ENCODE measurements at places on chromosomes 7 and 10.

DNA sequence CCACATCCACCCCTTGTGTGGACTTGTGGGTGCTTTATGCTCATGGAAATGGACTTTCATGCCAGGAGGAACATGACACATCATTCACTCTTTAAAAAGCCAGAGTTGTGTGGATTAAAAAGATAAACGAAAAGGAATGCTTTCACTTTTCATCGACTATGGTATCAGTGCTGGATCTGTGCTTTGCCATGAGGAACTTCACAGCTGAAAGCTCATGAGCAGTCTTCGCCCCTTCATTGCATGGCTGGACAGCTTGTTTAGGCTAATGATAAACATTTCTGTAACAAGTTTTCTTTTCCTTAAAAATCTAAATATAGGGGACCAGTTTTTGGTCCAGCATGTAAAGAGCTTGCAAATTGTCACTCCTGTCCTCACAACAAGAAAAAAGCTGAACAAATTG is 173.6 kb upstream of the NPS start:
- DNase-seq: no peak

- DNase-seq: no peak
These were observed 124.0 kb downstream of the AOAH start for GRCh38 chr7:36600314-36600682.

DNA sequence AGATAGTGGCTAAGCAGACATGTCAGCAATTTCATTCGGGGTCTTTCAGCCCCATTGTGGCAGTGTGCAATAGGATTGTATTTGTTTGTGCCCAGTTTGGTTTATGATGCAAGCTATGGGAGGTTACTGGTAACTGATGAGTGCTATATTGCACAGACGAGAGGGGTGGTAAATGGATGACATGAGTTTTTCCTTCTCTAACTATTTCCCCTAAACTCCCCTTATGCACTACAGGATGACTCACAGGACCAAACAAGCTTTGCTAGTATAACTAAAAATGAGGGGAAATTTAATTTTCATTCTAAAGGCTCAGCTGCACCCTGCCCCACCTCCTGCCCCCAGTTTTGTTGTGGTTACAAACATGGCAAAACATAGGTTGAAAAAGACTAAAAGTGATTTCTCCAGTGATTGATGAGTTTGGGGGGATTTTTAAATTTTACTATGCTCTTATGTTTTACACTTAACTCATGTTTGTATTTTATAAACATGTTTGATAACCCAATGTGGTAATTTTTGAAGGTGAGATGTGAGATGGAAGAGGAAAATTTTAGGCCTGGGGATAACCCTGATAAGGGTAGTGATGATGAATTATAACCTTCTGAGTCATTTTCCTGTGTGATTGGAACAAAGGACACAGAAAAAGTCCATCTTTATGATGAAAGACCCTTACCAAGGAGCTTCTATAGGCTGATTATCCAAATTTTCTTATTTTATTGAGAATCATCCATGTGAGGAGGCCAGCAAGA is 60.8 kb upstream of the NAMPT start:
- DNase-seq: no peak

DNA sequence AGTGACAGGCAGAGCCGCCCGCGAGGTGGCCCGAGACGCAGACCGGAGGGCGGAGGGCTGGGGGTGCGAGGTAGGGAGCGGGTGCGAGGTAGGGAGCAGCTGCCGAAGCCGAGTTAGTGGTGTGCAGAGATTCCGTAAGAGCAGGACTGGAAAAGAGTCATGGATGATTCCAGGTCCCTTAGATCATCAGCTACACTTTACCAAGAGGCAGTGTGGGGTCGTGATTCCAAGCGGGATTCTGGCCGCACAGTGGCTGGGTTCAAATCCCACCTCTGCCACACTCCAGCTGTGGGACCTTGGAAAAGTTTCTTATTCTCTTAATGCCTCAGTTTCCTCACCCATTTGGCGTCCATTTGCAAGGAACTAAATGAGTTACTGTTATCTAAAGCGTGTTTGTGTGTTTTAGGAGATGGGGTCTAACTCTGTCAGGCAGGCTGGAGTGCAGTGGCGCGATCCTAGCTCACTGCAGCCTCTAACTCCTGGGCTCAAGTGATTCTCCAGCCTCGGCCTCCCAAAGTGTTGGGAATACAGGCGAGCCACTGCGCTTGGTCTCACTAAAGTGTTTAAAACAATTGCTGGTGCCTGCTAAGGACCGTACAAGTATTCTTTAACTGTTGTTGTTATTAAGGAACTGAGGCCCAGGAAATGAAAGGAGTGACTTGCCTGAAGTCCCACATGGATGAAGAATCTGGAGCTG is 1.1 kb downstream of the NDUFB2 start:
- no peak for DNase-seq

DNA sequence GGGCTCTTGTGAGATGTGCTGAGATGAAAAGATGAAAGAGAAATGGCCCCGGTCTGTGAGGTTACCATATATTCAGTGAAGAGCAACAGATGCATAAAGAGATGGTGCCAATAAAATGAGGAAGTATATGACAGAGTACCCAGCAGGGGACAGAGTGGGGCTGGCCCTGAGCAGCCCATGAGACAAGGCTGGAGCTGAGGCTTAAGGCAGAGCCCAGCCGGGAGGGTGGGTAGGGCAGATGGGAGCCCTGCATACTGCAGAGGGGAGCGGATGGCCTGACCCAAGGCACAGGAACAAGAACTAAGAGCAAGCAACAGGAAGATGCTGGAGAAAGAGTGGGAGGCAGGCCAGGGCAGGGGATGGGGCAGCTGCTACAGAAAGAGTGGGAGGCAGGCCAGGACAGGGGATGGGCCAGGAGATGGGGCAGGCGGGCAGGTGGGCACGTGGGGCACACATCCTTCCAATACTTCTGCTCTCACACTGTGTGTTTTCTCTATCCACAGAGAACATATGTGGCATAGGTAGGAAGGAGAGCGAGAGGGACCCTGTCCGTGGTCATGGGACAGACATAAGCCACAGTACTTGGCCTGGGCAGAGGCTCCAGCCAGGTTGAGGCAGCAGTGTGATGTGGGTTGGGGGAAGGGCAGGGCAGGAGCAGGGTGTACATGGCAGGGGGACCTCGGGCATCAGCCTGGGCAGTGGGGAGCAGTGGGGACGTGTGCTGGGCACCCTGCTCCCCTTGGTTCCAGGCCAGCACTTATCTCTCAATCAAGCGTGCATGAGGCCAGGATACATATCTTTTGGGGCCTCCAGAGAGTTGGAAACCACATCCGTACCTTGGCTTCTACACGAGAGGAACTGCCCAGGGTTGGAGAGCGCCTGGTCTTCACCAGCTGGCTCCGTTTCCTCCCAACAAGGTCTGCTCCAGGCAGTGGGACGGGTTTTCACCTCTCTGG is 91.6 kb upstream of the IKZF1 start:
- DNase-seq: no peak

DNA sequence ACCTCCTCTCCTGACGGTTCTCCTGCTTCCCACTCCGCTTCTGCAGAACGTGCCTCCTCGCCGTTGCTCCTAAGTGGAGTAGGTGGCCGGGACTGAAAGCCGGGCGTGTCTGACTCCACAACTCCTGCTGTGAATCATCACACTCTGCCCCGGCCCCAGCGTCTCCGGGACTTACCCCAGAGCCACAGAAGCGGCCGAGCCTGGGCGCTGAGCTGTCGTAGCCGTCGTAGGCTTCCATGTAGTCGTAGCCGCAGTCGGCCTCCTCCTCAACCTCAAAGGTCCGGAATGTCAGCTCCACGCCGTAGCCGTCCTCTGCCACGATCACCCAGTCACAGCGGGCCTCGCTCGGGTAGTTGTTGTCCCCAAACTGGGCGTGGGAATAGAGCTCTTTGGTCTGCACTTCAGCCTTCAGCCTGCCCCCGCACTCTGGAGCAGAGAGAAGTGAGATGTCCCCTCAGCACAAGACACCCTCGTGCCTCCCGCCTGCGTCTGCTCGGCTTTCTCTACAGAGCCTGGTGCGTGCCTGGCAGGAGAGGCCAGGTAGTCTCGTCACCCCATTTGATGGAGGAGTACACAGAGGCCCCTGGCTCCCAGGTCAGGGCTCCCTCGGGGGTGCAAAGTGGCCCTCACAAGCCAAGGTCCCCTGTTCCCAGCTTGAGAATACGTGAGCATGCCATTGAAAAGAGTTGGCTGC is 11.2 kb upstream of the OPALIN start:
- DNase-seq: no peak

DNA sequence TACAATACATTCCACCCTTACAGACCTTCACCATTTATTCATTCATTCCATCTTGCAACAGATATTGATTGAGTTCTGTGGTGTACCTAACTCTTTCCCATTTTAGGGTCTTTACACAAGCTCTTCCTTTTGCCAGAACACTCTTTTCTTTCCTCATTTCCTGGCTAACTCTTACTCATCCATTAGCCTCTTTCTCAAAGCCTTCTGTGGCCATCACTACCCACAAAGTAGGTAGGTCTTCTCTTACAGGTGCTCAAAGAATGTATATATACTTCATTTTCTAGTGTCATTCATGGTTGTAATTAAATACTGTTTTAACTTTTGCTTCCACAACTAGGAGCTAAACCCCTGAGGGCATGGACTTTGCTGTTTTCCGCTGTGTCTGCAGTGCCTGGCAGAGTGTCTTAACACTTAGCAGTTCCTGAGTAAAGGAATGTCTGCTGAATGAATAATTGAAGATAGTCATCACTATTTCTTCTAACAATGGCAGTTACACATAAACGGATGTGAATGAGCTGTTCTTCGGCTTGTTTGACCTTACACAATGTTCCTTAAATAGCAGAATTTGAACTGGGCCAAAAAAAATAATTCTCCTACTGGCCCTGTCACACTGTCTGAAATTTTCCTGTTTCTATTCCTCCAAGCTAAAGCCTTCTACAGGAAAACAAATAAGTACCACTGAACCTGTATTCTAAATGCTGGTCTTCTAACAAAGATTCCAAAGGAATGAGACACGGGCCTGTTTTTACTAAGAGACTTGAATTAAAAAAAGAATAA is 15.1 kb downstream of the BCAP29 start:
- DNase-seq: peak; percentile 48

DNA sequence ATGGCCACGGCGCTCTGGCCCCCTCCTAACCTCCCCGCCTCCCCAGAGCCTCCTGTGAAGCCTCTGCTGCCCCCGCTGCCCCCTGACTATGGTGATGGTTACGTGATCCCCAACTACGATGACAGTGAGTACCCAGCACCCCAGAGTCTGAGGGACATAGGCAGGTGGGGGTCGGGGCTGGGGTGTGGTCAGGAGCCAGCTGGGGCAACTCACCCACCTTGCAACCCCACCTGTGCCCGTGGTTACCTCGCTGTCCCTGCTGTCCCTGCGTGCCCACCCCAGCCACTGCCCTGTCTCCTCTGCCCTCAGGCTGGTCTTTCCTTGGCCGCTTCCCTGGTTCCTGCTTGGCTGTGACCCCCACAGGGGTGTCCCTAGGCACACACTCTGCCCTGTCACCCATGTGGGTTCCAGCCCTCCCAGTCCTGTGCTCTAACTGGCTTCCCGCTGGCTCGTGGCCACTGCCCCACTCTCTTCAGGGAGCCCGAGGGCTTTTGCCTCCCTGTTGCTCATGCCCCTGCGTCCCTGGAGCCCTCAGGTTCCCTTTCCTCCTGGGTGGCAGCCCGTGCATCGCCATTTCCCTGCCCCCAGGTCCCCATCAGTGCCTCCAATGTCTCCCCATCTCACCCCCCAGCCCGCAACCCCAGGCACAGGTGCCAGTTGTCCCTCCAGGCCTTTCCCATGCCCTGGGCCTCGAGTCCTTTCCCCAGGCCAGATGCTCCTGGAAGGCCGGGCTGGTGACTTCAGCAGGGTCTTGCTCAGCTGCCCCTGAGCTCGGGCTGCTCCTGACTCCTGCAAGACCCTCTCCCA is 4.0 kb downstream of the AEBP1 start:
- DNase-seq: no peak

DNA sequence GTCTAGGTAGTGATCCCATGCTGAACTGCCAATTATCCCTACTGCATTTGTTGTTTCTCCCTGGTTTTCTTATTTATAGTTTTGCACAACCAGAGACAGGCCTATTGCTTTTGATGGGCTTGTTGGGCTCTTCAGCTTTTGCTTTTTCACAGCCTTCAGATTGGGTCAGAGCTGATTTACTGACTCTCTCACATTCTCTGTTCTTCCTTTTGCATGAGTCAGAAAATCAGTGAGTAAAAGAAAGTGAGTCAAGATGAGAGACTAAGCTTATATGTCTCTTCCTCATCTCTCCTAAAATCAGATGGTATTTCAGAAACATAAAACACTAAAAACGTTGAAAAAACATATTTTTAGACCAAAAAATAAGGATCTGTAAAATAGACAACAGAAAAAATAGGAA is 1135.4 kb downstream of the XPNPEP1 start:
- DNase-seq: no peak

- DNase-seq: no peak
These were observed 34.8 kb downstream of the NEUROG3 start for GRCh38 chr10:69538461-69538860.

GRCh38 chr10:24929056-24929544 is 23.3 kb downstream of the PRTFDC1 start:
- no peak for DNase-seq

DNA sequence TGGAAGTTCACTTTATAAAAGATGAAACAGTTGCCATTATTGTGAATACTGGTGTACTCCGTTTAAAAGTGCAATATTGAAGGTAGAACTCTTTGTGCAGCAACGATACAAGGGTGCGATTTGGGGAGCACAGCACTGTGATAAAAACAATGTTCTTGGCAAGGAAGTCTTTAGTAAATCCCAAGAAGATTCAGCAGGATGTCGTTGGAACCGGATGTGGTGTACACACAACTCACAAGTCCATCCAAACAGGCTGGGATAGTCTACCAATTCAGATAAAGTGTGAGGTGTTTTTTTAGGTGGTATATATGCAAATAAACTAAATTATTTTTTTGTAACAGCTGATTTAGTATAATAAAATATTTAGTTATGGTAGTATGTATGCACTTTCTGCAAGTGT is 46.7 kb downstream of the ZNF777 start:
- DNase-seq: no peak

- no peak for DNase-seq
These were observed 8.6 kb downstream of the IPMK start for GRCh38 chr10:58258977-58259692.

GRCh38 chr7:51141451-51142003 is 175.1 kb downstream of the COBL start:
- no peak for DNase-seq

GRCh38 chr10:70433581-70434280 is 7.8 kb downstream of the NODAL start:
- DNase-seq: no peak

DNA sequence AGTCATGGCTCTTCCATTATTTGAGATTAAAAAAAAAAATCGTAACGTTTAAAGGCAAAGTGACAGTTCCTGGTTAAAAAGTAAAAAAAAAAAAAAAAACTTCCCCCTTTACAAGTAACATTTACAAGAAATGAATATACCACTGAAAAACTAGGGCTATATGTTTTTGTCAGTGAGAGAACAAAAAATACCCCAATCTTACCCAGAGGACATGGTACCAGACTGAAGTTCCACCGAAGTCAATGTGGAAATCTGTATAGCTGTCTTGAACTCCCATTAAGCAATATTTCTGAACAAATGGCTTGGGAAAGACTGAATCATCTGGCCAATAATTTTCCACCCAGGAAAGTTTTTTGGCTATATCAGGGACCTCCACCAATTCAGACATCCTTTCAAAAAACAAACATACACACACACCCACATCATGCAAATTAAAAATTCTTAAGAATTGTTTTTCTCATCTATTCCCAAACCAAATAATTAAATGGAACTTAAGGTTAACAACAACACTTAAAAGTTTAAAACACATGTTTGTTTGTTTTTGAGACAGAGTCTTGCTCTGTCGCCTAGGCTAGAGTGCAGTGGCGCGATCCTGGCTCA is 50.2 kb downstream of the KDM7A start:
- no peak for DNase-seq
